ENCODE measurements at places on chromosomes 2 and 18.

DNA sequence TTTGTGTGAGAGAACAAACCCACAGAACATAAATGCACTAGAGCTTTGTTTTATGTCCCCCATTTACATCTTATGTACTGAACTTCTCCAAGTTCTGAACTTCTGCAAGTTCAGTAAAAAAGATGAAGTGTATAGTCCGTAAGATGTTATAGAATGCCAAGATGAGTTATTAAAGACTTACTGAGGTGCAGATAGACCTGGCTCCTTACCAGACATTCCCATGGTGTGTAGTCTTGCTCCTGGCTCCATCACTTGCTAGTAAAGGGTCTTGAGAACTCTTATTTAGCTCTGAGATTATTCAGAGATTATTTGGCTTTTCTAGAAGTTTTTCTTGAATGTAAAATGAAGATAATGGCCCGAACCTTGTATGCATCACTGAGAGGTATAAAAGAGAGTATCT, 16.8 kb downstream of the GULP1 start:
- DNase-seq = no peak

- no peak for DNase-seq
Measured at GRCh38 chr2:106631281-106631680, 144.1 kb downstream of the CD8B2 start.

DNA sequence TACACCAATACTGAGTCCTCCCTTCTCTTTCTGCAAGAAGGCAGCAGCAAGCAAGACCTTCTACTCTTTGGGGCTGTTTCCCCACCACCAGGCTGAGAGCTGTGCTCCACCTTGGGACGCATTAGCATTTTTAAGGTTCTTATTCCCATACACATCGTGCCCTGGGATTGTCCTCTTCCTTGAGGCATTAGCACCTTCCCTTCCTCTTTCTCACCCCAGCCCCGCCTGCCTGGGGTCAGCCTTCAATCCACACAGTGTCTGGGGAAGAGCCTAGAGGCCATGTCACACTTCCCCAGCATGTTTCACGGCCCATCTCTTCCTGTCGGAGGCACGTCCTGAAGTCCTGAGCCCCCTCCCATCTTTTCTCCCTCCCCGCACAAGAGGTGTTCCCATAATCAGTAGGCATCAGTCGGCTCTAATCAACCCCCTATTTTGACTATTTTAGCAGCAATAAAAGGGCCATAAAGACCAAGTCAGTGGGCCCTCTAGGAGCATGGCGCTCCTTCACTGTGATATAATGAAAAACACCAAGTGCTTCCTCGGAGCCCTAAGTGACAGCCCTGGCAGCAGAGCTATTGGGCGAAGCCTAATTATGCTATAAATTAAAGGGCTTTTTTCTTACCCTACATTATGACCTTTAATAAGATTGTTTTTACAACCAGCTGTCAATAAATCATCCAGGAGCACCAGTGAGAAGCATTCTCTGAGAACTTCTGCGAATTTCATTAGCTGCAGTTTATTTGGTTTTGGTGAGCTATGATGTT, 55.0 kb upstream of the PKDCC start:
- no peak for DNase-seq

DNA sequence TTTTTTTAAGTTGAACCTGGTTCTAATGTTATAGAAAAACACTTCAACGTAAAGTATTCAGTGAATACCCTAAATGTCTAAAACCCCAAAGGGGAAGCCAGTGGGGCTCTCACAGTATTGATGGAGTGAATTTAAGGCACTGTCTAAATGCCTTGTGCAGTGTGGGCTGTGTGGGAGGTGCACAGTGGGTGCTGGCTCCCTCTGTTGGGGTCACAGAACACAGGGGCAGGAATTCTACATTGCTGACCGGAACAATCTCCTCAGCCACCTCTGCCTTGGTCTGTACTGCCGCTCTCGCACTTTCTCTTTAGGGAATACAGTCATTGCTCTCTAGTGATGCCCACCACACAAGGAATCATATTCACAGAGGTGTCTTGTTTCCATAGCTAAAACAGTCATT, 45.4 kb downstream of the SPRED2 start:
- DNase-seq = no peak

GRCh38 chr2:31979956-31980355, 30.9 kb downstream of the MEMO1 start:
- no peak for DNase-seq

DNA sequence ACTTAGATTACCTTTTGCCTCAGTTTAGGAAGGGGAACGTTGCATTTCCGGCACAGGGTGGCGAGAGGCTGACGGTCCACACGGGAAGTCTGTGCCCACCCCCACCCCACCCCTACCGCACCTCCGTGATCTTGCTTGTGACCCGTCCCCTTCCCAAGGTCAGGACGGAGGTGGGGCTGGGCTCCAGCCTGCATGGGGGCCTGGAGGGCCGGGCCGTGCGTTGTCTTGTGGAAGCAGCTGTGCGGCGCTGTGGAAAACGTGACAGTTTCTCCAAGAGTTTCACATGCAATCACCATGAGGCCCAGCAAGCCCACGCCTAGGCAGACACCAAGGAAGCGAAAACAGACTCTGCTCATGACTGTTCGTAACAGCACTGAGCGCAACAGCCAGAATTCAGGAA, 76.8 kb upstream of the HDAC4 start:
- DNase-seq = no peak

- no peak for DNase-seq
Measured at GRCh38 chr2:190786404-190787166, 94.0 kb upstream of the GLS start.

- DNase-seq = no peak
Measured at GRCh38 chr18:62030091-62030985, 137.5 kb upstream of the RNF152 start.
